ENCODE measurements at places on chromosomes 12 and 14.

DNA sequence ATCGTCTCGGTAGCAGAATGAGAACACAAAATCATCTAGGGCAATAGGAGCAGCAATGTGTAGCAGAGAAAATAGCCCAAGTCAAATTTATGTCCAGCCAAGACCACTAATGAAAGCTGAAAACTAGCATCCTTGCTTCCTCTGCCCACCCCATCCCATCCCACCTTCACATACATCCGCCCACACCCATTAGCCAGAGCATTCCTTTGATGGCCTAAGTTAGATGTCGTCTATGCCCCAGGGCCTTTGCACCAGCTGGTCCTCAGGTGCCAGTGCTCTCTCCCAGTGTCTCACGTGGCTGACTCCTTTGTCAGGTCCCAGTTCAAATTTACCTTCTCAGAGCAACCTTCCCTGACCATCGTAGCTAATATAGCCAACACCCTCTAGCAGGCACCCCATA lies 17.8 kb upstream of the PPP2R5C start:
- DNase-seq: no peak

DNA sequence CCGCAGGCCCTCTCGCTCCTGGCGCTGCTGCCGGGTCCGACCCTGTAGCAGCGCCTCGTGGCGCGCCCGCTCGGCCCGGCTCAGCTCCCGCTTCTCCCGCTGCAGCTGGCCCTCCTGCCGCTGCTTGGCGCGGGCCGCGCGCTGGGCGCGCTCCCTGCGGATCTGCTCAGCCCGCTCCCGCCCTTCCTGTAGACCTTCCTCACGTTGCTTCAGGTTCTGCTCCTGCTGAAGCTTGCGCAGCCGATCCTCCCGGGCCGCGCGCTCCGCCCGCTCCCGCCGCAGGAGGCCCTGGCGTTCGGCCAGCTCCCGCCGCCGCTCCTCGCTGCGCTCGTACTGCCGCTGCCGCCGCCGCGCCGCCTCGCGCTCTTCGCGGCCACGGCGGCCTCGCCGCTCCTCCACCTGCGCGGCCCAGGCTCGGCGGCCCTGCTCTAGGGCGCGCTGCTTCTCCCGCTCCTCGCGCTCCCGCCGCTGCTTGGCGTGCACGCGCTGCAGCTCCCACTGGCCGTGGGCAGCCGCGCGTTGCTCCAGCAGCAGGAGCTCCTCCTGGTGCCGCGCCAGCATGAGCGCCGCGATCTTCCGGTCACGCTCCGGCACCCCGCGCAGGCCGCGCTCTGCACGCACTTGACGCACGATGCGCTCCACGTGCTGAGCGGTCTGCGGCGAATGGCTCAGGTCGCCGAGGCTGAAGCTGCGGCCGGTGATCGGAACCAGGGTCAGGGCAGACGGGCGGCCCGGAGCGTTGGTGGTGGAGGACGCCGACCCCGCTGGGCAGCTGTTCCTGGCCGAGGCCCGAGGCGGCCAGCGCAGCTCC lies 2.4 kb downstream of the CCDC177 start:
- no peak for DNase-seq

DNA sequence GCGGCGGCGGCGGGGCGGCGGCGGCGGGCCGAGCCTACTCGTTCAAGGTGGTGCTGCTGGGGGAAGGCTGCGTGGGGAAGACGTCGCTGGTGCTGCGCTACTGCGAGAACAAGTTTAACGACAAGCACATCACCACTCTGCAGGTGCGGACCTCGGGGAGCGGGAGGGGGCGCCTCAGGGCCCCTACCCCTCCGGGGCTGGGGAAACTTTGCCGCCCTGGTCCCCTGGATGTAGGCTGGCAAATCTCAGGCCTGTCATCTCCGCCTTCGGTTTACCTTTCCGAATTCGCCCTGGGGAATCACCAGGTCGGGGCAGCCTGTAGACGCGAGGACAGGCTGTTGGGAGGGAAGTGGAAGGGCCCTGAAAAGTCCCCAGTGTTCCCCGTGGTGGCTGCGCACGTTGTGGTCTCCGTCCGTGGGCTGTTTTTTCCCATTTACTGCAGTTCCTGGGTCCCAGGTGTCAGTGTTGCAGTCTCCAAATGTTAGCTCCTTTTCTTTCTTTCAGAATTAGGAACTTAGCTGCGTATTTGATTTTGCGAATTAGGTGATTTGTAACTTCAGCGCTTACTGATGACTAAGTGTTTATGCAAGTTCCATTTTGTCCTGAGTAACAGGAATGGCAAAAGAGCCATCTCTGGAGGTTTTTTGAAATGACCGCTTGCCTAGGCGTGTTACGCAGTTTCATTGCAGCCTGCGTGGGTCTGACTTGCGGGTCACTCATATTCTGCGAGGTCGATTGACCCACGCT lies 656 bp downstream of the RAB21 start:
- DNase-seq: no peak

- no peak for DNase-seq
These were observed 202.7 kb downstream of the PRKD1 start for GRCh38 chr14:29724991-29725390.

DNA sequence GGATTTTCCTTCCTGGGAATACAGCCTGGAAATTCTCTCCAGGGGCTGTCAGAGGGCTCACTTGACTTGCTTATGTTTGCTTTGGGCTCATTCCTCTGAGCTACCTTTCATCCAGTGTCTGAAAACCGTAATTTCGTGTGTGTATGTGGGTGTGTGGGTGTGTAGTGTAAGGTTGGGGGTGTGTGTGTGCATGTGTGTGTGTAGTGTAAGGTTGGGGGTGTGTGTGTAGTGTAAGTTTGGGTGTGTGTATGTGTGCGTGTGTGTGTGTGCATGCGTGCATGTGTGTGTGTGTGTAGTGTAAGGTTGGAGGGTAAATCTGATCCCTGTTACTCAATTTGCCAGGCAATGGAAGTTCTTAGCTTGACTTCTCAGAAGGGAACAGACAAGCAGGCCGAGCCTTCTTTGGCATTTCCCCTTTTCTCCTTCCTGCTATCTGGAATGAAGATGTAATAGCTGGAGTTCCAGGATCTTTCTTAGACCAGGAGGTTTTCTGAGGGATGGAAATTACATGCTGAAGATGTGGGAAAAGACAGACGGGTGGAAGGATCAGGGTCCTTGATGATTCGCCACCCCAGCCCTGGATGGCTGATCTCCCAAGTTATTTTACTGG lies 15.5 kb upstream of the BEGAIN start:
- DNase-seq: no peak

DNA sequence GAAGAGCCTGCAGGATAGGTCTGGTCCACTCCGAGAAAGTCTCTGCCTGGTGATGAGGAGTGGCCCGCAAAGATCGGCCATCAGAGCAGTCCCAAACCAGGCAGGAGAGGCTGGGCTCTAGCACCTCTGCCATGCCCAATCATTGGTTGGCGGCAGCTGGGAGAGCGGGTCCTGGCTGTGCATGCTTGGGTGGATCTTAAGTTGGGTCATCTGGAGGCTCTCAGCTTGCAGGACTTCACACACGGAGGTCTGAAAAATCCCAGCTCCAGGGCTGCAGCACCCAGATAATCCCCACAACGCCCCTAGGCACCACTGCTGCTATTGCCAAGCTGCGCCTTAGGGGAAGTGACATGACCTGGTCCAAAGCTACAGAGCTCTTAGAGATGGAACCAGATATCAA lies 766.7 kb upstream of the TBX3 start:
- no peak for DNase-seq

- DNase-seq: no peak
These were observed 306.7 kb downstream of the ZFP36L1 start for GRCh38 chr14:68486033-68486732.

DNA sequence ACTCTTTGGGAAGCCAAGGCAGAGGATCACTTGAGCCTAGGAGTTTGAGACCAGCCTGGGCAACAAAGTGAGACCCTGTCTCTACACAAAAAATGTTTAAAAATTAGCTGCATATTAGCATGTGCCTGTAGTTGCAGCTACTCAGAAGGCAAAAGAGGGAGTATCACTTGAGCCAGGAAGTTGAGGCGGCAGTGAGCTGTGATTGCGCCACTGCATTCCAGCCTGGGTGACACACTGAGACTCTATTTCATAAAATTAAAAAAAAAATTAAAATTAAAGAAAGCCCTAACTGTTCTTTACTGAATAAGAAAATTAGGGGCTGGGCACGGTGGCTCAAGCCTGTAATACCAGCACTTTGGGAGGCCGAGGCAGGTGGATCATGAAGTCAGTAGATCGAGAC lies 27.0 kb downstream of the SENP1 start:
- DNase-seq: no peak
